Activated CD4-positive, alpha-beta T cell treated with anti-CD3 and anti-CD28 coated beads, Interleukin-2, amount 50 U/mL, for 16 hours (primary cell): ENCODE measurements at places on chromosomes 4 and X.

DNA sequence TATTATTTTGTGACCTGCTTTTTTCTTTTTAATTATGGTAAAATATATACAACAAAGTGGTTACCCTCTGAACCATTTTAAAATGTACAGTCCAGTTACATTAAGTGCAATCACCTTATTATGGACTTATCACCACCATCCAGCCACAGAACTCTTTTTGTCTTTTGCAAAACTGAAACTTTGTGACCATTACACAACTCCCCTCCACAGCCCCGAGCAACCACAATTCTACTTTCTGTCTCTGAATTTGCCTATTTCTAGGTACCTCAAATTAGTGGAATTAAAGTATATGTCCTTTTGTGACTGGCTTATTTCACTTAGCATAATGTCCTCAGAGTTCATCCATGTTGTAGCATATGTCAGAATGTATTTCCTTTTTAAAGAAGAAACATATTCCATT, 39.3 kb upstream of the WWC2 start:
- no peak for DNase-seq

GRCh38 chrX:29225670-29226069, 638.4 kb downstream of the IL1RAPL1 start:
- DNase-seq: no peak

- no peak for DNase-seq
These were observed 56.2 kb downstream of the ADRA2C start for GRCh38 chr4:3822230-3822947.

DNA sequence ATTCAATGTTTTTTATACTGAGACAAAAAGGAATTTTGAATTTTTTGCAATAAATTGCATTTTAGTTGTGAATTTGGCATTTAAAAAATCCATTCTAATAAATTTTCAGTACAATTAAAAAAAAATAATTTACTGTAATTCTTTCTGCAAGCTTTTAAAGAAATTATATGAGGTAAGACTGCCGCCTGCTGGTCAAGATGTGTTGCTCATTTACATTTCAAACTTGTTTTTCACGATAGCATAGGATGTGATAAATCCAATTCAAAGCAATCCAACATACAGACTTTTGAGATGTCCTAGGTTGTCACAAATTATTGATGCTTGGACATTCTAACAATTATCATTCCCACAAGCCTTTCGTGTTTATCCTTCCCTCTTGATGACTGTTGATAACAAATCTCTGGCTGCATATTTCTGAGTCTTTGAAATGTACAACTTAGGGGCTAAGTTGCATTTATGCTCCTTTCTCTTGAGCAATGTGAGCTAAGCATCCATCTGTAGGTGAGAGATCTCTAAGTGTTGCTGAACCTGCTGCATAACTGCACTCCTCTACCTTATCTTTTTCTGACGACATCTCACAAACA, 21.7 kb upstream of the MFAP3L start:
- peak; percentile 54 for DNase-seq

- no peak for DNase-seq
These were observed 15.4 kb upstream of the KLHL2 start for GRCh38 chr4:165191814-165192499.

- no peak for DNase-seq
These were observed 114.5 kb upstream of the ACSL4 start for GRCh38 chrX:109847257-109848187.

- peak; percentile 18 for DNase-seq
These were observed 36.7 kb upstream of the STS start for GRCh38 chrX:7110821-7111276.

GRCh38 chr4:71442336-71442735, 103.5 kb downstream of the SLC4A4 start:
- DNase-seq: no peak

DNA sequence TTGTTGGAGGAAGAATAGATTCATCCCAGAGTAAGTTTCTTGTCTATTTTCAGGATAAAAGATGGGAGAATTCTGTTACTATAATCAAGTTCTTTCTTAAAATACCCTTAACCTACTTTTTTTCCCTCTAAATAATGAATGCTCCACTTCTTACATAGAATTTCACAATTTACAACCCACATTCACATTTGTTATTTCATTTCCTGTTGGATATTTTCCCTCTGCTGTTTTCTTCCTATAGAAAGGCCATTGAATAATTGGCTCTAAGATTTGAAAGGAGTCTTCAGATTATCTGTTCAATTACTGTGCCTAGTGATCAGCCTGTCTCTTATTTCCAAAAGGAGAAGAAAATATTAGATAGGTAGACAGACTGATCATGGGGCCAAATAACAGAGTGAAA, 79.7 kb downstream of the CPE start:
- DNase-seq: no peak

DNA sequence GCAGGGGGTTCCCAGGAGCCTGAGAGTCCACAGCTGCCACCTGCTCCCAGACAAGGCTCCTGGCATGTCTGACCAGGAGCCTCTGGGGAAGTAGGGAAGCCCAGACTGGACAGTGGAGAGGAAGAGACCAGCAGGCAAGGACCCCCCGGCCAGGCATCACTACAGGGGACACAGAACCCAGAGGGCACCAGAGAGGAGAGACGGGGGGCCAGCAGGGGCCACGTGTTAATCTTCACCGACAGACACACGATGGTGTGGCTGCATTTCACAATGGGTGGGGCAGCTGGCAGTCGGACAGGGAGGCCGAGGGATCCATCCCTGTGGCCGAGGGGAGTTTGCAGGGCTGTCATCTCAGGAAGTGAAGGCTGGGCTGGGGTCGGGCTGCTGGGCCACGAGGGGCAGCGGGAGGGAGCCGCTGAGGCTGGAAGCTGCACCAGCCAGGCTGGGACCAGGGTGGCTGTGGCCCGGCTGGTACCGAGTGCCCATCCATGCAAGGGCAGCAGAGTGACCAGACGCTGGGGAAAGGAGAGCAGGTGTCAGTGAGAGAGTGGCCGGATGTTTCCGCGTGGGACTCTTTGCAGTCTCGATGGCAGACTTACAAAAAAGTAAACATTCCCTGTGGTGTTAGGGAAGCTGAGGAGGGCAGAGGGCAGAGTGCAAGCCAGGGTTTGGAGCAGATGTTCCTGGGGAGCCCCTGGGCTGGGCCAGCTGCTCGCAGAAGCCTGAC, 4.7 kb downstream of the PDE6B start:
- no peak for DNase-seq

DNA sequence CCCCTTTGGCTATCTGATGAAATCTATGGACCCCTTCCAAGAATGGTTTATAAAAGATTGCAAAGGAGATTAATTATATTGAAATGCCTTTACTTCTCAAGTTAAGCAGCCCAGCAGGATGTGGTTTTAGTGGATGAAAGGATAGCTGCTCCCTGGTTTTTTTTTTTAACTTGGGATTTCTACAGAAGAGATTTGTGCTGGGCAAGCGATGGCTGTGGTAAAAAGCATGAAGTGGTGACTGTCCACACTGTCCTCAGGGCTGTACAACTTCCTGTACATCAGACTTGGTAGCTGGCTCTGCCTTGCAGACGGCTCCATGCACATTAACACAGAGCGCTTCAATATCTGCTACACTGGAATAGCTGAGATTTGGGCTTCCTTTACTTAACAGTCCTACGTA, 321.7 kb downstream of the DHX15 start:
- DNase-seq: no peak

GRCh38 chr4:135921081-135921480, 1611.2 kb downstream of the PCDH18 start:
- no peak for DNase-seq

GRCh38 chrX:19683817-19684216, 168.5 kb upstream of the MAP3K15 start:
- peak; percentile 56 for DNase-seq

DNA sequence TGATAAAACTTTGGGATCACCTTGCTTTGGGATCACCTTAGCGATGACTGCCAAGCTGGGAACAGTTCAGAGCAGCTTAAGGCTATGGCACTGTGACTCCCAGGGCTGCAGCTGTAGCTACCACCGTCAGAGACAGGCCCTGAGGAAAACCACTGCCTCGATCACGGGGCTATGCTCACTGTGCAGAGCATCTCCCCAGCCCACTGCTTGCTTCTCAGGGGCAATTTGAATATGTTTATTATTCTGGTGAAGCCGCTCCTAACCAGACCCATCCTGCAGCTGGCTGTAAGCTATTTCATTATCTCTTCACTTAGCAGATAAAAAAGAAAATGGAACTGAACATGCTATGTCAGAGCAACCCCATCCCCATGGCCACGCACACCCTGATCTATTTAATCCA, 328.5 kb downstream of the EVC2 start:
- DNase-seq: no peak

DNA sequence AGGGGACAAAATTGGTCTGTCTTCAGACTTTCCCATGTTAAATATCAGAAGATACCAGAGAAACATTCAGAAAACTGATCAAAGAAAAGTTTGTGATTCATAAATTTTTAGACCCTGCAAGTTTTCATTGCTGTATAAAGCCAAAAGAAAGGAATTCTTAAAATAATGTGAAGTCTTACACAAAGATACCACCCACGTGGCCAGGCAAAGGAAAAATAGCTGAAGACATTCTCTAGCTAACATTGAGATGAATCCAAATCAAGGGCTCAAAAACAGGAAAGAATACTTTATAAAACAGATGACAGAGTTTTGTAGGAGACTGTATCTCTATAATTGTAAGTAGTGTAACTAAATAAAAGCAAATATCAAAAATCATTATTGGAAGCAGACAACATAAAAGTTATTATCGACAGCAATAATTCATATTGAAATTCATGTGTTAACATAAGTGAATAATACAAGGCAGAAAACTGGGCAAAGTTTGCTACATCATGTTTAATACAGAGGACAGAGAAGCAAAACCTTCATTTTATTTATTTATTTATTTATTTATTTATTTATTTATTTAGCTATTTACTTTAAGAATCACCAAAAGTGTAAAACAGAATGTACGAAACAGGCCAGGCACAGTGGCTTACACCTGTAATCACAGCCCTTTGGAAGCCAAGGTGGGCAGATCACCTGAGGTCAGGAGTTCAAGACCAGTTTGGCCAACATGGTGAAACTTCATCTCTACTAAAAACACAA, 204.6 kb upstream of the SLIT2 start:
- no peak for DNase-seq

DNA sequence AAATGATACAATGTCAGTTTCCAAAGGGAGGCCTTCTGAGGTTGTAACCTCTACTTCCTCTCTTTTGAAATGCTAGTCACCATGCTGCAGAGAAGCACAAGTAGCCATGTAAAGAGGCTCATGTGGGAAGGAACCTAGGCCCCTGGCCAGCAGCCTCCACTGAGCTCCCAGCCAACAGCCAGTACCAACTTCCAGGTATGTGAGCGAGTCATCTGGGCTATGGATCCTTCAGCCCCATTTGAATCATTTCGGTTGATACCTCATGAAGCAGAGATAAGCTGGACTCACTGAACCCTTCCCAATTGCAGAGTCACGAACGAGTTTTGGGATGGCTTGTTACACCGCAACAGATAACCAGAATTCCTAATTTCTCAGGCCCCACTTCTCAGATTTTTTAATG, 187.0 kb upstream of the LDB2 start:
- no peak for DNase-seq

GRCh38 chrX:99095965-99096635, 1314.0 kb downstream of the PCDH19 start:
- no peak for DNase-seq

- DNase-seq: no peak
These were observed 73.6 kb downstream of the EGF start for GRCh38 chr4:109985993-109986974.

DNA sequence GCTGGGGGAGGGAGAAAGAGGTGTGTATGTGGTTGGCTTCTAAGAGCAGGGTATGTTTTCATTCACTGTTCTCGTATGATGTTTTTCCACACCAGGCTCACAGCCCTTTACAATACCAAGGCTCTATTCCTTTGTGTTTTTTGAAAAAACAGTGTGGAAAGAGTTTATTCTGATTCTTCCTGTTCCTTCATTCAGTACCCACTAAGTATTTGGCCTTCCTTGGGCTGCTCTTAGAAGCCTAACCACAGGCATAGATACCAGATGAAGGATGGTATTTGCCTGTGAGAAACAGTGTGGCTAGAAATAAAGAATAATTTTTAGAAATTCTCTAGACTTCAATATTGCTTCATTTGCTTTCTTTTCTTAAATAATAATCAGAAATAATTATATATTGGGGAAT, 518.0 kb upstream of the DIPK2B start:
- DNase-seq: no peak

- no peak for DNase-seq
These were observed 9.1 kb downstream of the USP51 start for GRCh38 chrX:55480390-55481062.

- no peak for DNase-seq
These were observed 271.9 kb upstream of the GATB start for GRCh38 chr4:152032722-152033131.

DNA sequence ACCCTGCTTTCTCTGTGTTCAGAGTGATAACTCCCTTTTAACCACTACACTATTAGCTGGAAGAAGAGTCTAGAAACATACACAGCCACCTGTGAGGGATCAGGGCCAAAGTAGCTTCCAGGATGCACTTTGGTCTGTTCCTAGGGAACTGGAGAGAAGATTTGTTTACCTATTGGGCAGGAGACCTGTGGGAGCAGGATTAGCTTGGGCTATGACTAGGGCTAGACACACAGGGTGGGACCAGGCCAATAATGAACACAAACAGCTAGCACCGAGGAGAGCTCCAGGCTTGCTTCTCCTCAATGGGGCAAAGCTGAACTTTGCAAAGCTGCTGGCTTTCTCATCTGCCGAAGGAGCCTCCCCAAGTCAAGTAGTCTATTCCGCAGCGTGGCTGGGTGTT, 24.4 kb upstream of the MAP7D3 start:
- no peak for DNase-seq

- DNase-seq: no peak
These were observed 16.2 kb upstream of the SYTL4 start for GRCh38 chrX:100748108-100748507.

DNA sequence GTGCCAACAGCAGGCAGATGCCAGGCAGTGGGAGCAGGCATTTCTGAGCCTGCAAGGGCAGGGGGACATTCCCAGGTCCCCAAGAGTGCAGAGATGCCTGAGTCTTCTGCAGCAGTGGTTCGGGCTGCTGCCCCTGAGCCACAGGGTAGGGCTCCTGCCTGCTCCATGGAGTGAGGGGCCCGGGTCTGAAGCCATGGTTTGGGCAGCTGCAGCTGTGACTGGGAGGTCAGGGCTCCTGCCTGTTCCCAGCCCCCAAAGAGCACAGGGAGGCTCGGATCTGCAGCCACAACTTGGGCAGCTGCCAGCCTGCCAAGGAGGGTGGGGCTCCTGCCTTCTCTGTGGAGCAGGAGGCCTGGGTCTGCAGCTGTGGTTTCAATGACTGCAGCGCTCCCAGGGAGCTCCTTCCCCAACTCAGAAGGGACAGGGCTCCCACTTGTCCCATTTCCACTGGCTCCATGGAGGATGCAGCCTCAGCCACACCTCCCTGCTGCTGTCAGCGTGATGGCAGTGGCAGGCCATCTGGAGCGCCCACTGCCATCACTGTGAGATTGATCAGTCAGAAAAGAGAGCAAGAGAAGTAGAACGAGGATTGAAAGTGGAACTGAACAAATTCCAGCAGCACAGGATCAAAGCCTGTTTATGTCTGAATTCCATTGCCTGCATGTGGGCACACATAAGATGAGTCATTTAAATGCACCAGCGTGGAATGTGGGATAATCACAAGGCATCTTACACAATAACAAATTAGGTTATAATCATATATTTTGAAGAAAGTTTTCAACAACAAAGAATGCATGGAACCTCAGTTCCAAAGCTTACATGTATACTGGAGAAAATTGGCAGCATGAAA, 93.1 kb upstream of the CXorf51A start:
- no peak for DNase-seq
